ENCODE measurements at places on chromosomes 4 and X.

DNA sequence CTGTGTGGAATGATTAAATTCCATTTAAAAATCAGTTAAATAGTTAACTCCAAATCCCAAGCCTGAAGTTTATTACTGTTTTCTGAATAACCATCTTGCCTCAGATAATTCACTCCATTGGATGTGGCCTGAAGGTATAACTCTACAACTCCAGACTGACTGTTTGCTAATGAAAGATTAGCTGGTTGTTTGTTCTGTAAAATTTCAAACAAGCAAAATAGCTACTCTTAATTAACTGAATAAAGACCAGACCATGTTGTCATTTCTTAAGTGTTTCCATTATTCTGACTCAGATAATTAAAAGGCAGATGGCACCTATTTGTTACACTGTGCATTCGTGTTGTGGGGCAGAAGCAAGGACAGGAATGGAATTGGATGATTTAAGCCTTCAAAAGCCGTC, 78.5 kb upstream of the DDIT4L start:
- no peak for DNase-seq

DNA sequence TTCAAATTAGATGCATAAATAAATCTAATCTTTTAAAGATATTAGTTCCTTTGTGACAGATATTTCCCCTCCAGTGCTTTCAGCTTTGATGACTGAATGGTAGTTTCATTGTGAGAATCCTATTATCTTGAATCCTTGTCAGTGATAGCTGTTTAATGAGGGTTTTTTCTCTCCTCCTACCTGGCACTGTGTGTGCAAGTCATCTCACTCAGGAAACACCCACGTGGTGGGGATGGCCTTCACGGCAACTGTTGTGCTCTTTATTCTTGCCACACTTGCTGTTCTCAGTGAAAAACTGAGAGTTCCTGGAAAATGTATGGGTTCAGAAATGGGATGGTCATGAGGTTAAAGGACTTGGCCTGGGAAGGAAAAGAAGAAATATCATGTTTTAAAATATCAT, 129.9 kb downstream of the SPRY1 start:
- no peak for DNase-seq

- no peak for DNase-seq
Observed at GRCh38 chr4:26985873-26986272, 125.2 kb downstream of the STIM2 start.

- no peak for DNase-seq
Observed at GRCh38 chr4:164890691-164891090, 13.7 kb downstream of the APELA start.

GRCh38 chrX:56564921-56565840, 1.8 kb downstream of the UBQLN2 start:
- peak; percentile 42 for DNase-seq

DNA sequence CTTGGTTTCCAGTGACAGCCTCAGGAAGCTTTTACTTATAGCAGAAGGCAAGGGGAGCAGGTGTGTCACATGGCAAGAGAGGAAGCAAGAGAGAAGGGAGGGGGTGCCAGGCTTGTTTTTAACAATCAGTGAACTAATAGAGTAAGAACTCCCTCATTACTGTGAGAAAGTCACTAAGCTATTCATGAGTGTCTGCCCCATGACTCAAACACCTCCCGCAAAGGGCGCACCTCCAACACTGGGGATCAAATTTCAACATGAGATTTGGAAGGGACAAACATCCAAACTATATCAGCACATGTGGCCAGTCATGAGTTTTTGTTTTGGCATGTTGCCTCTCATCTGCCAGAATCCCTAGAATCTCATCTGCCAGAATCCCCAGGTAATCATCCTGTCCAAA, 183.5 kb upstream of the C1QTNF7 start:
- DNase-seq: no peak

DNA sequence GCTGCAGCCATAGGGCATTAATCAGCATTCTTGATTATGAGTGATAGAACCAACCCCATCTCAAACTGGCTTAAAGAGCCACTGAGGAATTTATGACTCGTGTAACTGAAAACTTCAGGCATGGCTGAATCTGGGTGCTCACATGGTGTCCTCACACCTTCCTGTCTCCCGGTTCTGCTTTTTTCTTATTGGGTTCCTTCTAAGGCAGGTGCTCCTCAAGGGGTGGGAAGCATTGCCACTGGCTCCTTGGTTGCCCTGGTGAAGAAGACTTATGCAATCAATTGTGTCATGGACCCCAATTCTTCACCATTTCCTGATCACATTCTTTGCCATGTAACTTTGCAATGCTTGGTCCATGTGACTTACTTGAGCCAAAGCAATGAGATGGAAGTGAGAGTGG, 4.3 kb upstream of the ZCCHC4 start:
- DNase-seq: no peak

DNA sequence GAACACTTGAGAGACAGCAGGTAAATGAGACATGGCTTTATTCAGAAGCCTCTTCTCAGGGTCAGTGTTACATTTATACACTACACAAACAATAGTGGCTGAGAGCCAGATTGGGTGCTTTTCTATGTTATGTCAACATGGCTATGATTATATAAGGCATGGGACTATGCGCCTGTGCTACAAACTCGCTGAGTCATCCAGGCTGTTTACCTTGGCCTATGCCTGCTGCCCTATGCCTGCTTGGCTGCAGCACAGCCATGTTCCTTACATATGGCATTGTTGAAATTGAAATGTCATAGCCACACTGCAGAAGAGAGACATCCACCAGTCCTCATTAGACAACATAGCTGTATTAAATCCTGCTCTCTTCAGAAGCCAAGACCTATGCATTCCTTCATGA, 236.3 kb upstream of the NWD2 start:
- no peak for DNase-seq

DNA sequence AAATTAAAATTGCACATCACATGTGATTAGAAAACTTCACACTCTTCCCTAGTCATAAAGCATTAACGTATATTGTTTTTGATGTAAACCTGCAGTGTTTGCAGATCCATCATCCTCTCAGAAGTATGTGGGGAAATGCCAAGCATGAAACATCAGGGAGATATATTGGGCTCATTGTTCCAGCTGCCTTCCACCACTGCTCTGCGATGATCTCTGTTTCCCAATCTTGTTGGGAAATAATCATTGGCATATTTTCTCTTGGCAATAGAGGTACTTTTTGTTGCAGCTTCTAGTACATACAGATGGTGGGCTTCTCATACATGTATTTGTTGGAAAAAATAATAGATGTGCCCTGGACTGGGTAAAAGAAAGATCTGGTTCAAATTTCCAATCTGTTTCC, 466.3 kb upstream of the HS3ST1 start:
- DNase-seq: no peak

- no peak for DNase-seq
Observed at GRCh38 chrX:110359273-110359672, 625 bp downstream of the RTL9 start.

- no peak for DNase-seq
Observed at GRCh38 chrX:24347881-24348280, 12.6 kb upstream of the SUPT20HL1 start.

DNA sequence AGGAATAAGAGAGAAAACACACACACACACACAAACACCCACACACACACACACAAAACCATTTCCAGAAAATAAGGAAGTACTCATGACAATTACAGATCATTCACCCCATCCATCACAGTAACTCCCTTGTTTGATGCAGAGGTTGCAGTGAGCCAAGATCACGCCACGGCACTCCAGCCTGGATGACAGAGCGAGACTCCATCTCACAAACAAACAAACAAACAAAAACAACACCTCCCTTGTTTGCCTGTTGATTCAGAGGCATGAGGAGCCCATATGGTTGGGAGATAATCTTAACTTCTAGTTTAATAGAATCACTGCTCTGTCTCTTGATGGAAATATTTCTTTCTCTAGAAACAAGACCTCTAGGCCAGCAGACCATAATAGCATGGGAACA, 2043.5 kb upstream of the AGA start:
- DNase-seq: no peak

GRCh38 chr4:5630762-5631161, 77.6 kb downstream of the EVC2 start:
- no peak for DNase-seq

DNA sequence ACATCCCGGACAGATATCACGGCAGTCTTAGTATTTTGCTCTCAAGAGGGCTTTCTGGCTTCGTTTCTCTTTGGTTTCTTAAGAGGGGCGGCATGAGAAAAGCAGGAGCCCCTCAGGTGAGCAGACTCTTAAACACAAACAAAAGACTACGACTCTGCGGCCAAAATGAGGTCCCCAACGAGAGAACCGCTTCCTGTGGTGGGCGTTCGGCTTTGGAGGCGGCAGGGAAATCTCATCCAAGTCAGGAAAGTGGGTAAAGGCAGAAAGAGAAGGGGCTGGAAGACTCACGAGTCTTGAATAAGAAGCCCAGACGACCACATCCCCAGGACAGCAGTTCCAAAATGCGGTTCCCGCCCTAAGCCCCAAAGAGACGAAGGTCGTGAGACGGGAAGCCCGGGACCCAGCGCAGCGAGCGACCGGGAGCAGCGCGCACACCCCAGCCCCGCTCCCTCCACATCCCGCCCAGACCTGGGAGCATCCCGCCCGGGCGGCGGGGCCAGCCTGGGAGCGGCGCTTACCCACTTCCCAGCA, 409 bp downstream of the UGDH start:
- DNase-seq: no peak

DNA sequence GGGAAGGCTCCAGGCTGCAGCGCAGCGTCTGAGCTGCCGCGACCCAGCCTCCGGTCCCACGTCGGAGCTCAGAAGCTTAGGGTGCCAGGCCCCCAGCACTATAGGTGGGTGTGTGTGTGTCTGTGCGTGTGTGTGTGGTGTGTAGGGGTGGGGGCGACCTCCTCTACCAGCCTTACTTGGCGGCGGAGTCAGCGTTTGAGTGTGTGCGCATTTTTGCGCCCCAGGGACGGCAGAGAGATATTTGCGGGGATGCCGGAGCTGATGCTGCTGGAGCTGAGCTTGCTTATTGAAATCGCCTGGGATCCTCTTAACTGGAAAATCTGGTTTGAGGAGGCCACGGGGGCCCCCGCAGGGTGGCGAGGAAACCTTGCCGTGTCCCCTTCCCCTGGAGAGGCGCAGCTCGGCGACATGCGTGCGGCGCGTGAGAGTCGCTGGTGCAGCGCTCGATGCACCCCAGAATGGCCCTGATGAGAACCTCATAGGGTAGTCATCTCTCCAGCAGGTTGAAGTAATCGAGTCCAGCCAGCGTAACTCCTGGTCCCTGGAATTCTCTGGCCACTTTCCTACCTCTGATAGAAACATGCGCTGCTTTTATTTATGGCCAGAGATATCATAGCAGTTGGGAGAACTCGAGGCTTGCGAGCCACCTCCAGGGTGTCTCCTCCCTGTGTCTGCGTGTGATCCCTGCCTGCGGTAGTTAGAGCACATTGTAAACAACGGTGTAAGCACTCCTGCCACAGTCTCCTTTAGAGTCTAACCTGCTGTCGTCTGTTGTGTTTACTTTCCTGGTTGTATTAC, 2.7 kb downstream of the ADGRL3 start:
- DNase-seq: peak; percentile 60

- DNase-seq: no peak
Observed at GRCh38 chr4:528835-529234, 29.8 kb downstream of the PIGG start.

- no peak for DNase-seq
Observed at GRCh38 chr4:40998675-40999358, 215.5 kb downstream of the APBB2 start.

DNA sequence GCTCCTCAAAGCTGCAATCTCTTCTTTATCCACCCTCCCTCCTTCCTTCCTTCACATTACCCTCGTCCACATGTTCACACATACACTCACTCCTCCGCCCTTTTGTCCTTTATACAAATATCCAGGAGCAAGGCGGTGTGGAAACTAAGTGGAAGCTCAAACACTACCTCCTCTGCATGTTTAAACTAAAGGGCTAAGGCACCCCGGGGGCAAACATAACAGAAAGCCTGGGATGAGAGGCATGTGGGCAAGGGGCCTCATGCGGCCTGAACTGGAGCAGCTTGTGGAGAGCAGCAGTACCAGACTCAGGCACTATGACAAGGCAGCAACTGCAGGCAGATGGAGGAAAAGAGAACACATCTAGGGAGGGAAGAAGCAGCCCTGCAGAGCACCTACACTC, 9.5 kb downstream of the MAB21L2 start:
- DNase-seq: no peak

GRCh38 chrX:12440246-12440645, 302.0 kb downstream of the FRMPD4 start:
- no peak for DNase-seq

DNA sequence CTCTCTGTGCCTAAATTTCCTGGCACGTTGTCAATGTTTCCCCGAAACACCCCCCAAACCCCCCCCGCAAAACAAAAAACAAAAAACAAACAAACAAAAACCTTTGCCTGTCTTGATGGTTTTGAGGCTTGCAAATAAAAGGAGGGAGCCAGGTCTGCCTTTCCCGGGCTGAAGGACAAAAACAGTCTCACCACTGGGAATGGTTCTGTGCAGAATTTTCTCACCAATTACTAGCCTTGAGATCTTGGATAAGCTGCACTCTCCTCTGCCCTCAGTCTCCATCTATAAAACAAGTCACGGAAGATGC, 15.5 kb downstream of the NKX3-2 start:
- no peak for DNase-seq

DNA sequence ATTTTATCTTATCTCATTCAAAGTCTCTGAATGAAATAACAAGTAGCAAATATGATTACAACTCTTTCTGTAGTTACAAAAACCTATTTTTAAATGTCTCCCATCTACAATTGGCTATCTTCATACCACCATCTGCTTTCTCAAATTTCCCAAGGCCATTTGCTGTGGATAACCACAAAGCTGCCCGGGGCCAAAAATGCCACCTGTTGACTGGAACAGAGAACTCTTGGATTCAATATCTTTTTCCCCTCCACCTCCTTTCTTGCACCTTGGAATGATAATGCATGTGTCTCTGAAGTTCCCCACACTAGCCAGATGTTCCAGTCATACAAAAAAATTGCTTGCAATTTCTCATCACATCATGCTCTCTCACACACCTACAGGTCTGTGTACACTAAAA, 93.3 kb upstream of the SCML1 start:
- DNase-seq: no peak

GRCh38 chr4:1361431-1361830, 14.4 kb downstream of the UVSSA start:
- DNase-seq: no peak

- DNase-seq: no peak
Observed at GRCh38 chr4:172514801-172515200, 653.8 kb upstream of the GALNT7 start.

GRCh38 chrX:40174854-40175510, 77.2 kb upstream of the BCOR start:
- no peak for DNase-seq

DNA sequence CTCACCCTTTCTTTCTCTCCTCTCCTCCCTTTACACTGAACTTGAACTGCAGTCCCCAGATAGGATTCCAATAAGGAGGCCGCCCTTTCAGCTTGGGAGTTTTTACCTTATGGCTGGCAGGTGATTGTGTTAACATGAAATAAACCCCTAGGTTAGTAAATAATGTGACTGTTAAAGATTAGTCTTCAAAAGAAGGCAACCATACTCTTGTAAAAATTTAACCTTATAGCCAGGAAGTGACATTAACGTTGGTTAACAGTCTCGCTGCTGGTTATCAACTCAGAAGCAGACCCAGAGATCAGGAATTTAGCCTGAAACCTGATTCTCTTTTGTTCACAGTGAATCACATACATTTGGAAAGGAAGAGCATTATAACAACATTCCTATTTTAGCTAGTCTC, 15.2 kb downstream of the FHDC1 start:
- DNase-seq: no peak

All from substantia nigra (tissue), 51 donors.